Kasumi-1 (cell line): ENCODE measurements at places on chromosomes 4 and X.

GRCh38 chrX:119706616-119707015 lies 13.6 kb upstream of the SEPTIN6 start:
- no peak for DNase-seq

DNA sequence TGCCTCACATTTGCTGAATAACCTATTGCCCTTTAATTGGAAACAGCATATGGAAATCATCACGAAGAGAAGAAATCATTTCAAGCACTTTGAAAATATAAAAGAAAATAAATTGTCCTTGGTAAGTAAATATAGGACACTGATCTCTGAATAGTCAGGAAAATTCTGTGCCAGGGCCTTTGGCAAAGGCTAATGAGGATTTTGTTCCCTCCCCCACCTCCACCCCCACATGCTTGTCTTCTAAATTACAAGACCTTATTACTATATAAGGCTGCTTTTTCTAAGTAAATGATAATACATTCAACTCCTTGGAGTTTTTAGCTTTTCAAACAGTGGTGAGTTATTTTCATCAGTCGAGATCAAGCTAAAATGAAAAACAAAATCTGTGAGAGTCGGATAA lies 15.8 kb downstream of the SYNPO2 start:
- no peak for DNase-seq

GRCh38 chr4:152735396-152735859 lies 44.1 kb downstream of the TIGD4 start:
- peak; percentile 60 for DNase-seq

DNA sequence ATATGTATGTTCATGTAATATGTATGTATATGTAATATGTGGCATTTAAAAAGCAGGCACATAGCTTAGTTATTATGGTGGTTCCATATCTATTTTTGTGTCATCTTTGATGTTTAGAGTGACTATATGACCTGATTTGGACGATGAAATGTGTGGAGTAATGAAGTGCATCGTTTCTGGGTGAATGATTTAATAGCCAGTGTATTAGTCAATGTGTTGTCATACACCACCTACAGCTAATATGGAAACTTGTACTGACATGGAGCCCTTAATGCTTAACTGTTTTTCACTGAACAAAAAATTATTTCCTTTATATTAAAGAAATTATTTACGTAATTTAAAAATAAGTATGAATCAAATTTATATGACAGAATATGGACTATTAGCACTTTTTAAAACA lies 292.3 kb upstream of the FSTL5 start:
- no peak for DNase-seq

DNA sequence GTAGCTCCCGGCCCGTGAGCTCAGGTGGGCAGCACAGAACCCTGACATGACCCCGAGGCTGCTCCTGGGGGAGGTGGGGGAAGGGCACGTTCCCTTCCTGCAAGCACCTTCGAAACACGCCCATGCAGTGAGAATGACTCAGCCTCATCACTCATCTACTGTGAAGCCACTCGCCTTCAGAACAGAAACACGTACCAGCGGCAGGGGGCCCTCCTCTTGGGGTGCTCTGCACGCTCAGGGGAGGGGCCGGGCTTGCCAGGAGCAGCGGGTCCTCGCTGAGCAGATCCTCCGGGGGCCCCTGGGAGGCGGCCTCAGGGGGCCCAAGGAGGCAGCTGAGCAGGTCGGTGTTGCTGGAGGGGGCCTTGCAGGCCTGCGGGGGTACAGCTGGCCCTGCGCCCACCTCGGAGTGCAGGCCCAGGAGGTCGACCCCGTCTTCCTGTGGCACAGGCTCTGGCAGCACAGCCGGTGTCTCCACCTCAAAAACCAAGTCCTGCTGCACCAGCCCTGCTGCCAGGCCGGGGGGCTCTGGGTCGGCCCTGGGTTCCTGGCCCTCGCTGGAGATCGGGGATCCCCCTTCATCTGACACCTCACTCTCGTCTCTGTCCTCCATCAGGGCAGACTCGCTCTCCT lies 40.9 kb upstream of the CPLX1 start:
- DNase-seq, result no peak

DNA sequence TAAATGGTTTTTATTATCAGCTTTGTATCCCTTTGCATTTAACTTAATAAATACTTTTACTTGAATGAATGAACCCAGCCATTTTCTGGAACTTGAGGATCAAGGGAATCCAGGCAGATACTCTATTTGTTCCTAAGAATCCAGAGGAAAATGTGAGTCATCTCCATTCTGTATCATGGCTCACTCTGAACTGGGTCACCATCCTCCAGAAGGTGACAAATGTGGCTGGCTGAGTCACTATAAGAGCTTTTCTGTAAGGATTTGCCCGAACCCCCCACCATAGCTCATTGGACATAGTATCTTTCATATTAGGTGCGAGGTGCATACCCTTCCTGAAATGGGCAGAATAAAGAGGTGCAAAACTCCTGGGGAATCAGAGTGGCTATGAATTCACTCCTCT lies 25.8 kb downstream of the RTL9 start:
- DNase-seq, result no peak

- peak; percentile 15 for DNase-seq
Observed at GRCh38 chrX:153779891-153780677, 757 bp upstream of the SRPK3 start.

DNA sequence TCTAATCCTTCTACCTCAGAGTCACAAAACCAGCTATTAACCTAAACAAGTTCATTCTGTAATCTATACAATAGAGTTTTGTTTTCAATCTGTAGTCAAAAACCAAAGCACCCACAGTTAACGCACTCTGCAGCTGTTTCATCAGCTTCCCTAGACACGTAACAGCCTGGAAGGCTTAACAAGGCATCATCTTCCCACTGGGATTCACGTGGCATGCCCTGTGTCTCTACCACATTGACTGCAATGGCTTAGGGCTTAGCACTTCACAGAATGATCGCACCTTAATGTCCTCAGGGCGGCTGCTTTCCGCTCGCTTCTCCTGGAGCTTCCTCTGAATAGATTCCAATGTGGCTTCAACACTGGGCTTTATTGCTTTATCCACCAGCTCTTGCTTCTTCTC lies 49.7 kb upstream of the NAP1L5 start:
- no peak for DNase-seq

GRCh38 chr4:10762561-10762960 lies 78.0 kb upstream of the CLNK start:
- DNase-seq, result no peak

DNA sequence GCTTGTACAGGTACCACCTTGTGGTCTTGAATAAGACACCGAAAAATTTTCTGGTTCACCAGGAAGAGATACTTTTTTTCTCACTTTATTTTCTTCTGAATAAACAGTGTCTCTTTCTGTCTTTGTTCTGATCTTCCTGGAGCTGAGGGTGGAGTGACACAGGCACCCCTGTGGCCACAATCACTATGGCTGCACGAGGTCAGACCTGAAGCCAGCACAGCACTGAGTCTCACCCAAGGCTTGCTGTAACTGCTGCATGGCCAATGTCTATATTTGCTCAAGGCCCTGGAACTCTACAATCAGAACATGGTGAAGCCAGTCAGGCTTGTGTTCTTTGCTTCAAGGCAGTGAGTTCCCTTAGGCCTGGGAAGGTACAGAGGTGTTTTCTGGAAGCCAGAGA lies 87.2 kb downstream of the GPR174 start:
- DNase-seq, result no peak

GRCh38 chr4:105344141-105344540 lies 129.7 kb downstream of the PPA2 start:
- no peak for DNase-seq

GRCh38 chr4:128668566-128668965 lies 140.9 kb upstream of the JADE1 start:
- DNase-seq, result no peak

DNA sequence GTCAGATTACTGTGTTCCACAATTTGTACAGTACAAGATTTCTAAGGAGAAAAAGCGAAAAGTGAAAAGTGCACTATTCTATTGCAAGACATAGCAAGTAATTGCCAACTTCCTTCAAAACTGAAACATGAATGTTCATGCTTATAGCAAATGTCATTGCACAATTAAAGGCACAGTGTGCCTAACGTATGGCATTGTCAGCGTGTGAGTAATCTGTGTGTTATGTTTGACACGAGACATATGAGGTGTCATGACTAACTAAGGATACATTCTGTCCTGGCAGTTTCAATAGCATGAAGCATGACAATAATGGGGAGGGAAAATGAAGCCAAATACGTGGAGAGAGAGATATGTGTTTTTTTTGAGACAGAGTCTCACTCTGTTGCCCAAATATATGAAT lies 33.6 kb upstream of the TBC1D9 start:
- no peak for DNase-seq

DNA sequence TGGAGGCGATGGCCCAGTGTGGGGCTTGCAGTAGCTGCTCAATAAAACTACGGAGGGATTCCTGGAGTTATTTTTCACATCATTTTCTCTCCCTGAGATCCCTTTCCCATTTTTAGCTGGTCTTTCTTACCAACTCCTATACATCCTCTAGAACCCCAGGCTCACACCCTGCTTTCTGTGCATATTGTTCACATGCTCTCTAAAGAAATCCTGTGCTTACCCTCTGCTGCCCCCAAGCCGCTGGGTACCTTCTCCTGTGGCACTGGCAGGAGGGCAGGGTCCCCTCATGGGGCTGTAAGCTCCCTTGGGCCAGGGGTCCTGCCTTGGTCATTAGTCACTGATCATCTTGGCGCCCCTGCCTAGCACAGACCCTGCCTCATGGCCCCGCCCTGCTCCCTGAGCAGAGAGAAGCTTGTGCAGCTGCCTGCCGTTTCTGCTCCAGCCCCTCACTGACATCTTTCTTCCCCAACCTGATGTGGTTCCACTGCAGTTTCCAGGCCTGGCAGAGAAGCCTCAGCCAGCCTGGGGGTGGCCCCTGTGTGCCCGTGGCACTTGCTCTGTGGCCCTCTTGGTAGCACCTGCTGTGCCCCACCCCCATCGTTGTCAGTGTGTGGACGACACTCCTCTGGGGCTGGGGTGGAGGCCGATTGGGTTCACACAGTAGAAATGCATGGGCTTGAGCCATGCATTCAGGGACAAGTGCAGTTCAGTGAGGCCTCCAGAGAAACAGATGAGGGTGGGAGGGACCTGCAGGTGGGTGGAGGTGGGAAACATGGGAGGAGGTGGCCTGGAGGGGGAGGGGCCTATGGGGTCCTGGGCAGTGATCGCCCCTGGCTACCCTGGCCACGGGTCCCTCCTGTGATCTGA lies 69.5 kb downstream of the WFS1 start:
- DNase-seq, result no peak

GRCh38 chrX:57137501-57137900 lies 304 bp upstream of the SPIN2A start:
- DNase-seq, result no peak

DNA sequence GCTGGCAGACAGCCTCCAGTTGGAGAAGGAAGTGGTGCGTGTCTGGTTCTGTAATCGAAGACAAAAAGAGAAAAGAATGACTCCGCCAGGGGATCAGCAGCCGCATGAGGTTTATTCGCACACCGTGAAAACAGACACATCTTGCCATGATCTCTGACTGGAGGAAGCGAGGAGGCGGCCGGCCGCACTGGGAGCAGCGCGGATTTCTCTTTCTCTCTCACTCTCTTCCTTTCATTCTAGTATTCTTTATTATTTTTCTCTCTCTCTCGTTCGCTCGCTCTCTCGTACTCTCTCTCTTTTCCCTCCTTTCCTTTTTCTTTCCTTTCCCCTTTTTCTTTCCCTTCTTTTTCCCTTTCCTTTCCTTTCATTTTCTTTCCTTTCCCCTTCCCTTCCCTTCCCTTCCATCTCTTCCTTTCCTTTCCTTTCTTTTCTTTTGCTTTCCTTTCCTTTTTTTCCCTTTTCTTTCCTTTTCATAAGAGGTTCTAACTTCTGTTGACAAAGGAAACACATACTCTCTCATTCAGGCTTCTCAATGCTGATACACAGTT lies 1.2 kb downstream of the POU3F4 start:
- DNase-seq, result no peak

- DNase-seq, result peak; percentile 23
Observed at GRCh38 chr4:70269674-70270073, 27.3 kb downstream of the CSN3 start.

GRCh38 chrX:29269390-29269789 lies 682.1 kb downstream of the IL1RAPL1 start:
- DNase-seq, result no peak

DNA sequence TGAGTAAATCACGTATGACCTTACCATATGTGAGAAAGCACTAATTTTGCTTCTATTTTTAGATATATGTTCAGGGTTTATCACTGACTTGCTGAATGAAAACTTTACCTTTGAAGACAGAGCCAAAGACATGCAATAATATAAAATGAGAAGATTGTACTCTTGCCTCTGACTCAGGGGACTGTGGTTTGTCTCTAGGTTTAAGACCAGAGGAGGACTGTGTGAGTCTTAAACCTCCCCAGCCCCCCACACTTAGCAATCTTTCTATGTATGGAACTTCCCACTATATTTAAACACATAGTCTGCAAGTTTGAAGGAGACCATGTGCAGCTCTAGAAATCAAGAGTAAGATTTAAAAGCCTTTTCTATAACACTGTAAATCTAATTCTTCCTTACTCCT lies 368.7 kb upstream of the FAM241A start:
- no peak for DNase-seq

GRCh38 chrX:132748909-132749308 lies 209.5 kb downstream of the HS6ST2 start:
- DNase-seq, result no peak

GRCh38 chrX:136666088-136666487 lies 18.1 kb downstream of the CD40LG start:
- no peak for DNase-seq

GRCh38 chr4:123284168-123284567 lies 112.4 kb upstream of the SPRY1 start:
- DNase-seq, result peak; percentile 41

DNA sequence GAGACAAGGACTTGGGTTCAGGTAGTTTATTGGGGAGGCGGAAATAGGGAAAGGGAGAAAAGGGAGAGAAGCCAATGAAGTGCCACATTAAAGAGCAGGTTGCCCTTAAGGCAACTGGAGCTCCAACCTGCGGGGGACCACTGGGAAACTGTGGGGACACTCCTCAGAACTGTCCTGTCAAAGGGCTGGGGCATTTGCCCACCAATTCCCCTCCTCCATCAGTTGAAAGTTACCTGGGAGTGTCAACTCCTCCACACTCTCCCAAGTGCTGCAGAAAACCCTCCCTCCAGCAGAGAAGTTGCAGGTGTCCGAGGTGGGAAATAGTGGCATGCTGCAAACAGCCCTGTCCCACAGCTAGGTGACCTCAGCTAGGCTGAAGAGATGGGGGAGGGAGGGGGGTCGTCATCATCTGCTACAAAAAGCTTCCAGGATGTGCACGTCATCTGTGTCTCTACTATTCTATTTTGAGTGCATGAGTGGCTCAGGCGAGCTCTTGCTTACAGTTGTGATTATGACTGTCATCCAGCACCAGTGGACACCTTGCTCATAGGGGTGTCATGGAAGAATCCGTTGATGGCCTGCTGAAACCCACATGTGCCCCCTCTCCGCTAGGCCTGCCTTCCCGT lies 41.5 kb upstream of the XPNPEP2 start:
- DNase-seq, result no peak

- no peak for DNase-seq
Observed at GRCh38 chrX:72003811-72004750, 93.4 kb downstream of the NHSL2 start.

GRCh38 chrX:36314303-36314702 lies 394.8 kb downstream of the CFAP47 start:
- DNase-seq, result no peak

- DNase-seq, result peak; percentile 56
Observed at GRCh38 chr4:74624351-74625151, 169.8 kb downstream of the BTC start.
